ENCODE measurements at places on chromosomes 4 and X.

DNA sequence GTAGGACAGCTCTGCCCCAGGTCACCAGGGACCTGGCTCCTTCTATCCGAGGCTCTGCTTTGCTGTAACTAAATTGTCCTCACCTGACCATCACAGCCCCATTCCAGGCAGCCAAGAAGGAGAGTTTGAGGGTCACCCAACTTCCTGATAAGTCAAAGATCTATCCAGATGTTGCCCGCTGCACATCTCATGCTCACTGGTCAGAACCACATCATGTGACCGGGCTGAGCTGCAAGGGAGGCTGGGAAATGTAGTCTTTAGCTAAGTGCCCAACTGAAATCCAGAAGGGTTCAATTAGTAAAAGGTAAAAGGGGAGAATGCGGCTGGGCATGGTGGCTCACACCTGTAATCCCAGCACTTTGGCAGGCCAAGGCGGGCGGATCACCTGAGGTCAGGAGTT is 18.4 kb downstream of the HMX1 start:
- no peak for DNase-seq

GRCh38 chrX:22882543-22882942 is 117.2 kb upstream of the DDX53 start:
- DNase-seq = no peak

DNA sequence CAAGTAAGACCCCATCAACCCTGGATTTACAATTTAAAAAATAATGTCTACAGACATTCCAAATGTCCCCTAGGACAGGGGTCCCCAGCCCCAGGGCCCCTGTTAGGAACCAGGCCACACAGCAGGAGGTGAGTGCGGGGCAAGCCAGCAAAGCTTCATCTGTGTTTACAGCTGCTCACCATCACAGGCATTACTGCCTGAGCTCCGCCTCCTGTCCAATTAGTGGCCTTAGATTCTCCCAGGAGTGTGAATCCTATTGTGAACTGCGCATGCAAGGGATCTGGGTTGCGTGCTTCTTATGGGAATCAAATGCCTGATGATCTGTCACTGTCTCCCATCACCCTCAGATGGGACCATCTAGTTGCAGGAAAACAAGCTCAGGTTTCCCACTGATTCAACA is 146.1 kb downstream of the ATP10D start:
- no peak for DNase-seq

DNA sequence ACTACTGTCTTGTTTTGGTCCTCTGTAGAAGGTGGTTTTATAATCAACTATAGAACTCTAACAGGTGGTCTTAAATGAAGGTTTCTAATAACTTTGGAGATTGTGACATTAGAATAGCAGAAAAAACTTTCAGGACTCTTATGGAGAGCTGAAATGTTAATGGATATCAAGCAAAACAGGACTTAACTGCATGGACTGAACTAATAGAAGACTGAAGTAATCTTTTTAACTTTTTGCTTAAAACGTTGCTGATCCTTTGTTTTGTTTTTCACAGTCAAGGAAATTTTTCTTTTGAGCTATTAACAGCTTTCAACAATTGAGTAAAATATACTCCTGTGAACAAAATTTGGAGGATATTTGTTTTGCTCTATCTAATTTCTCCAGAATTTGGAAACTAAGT is 17.2 kb downstream of the NXT2 start:
- DNase-seq = no peak

- no peak for DNase-seq
Measured at GRCh38 chr4:81314196-81314896, 99.3 kb upstream of the PRKG2 start.

- DNase-seq = no peak
Measured at GRCh38 chrX:13142891-13143290, 98.5 kb upstream of the FAM9C start.

GRCh38 chr4:26772096-26772873 is 88.4 kb upstream of the STIM2 start:
- no peak for DNase-seq

- no peak for DNase-seq
Measured at GRCh38 chr4:107989162-107989536, 540 bp upstream of the HADH start.

DNA sequence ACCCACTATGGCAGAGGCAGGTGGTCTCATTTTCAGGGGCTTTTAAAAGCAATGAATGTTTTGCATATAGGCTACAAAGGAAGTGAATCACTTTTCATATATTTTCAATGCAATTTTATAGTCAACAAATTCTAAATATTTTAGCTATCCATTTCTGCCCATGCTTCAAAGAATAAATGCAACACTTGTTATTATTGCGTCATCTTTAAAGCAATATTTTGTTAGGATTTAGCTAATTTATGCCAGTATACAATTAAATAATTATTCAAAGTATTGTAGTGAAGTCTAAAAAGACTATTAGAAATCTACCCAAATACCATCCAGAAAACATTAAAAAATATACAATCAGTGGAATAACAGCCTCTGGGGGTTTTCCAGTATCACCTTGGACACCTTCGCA is 509.1 kb upstream of the SPANXN1 start:
- DNase-seq = no peak

- DNase-seq = no peak
Measured at GRCh38 chrX:316351-317325, 2.0 kb downstream of the GTPBP6 start.

DNA sequence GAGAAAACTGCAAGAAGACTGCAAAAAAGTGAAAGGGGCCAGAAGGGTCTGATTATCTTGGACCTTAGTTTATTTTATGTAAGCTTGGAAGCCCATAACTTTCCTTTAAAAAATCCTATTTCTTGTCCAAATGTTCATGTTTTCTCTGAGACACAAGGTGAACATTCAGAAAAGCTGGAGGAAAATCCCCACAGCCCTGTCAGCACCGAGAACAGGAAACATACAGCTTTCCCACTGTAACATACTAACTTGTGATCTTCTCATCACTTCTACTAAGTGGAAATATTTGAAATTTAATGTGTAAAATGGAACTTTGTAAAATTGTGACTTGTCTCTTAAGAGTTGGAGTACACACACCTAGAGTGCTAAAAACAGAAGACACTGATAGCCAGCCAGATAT is 21.3 kb downstream of the GPR174 start:
- DNase-seq = no peak

All from stimulated activated CD8-positive, alpha-beta memory T cell treated with anti-CD3 and anti-CD28 coated beads, Interleukin-4, amount 100 ng/mL, for 1 hour (primary cell).